ENCODE measurements at places on chromosomes 7 and 10.
A peak's percentile ranks its signal among the peaks of the same experiment; 100 is the strongest.

DNA sequence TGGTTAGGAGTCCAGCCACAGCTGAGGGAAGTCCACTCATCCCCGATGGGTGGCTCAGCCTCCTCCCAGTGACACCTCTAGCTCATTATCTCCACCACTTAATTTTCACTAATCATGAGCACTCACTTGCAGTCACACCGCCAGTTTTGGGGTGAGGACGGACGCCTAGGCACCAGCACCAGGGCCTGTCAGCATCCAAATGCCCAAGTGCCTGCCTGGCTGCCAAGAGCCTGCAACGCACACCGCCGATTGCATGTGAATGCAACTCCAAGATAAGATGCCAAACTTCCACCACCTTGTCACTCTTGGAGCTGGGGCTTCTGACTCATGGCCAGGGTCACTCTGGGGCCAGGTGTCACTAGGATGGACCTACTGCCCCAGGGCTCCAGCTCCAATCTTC is 24.4 kb upstream of the SMARCD3 start:
- DNase-seq: no peak

GRCh38 chr10:24779737-24780136 is 56.0 kb upstream of the ARHGAP21 start:
- no peak for DNase-seq

DNA sequence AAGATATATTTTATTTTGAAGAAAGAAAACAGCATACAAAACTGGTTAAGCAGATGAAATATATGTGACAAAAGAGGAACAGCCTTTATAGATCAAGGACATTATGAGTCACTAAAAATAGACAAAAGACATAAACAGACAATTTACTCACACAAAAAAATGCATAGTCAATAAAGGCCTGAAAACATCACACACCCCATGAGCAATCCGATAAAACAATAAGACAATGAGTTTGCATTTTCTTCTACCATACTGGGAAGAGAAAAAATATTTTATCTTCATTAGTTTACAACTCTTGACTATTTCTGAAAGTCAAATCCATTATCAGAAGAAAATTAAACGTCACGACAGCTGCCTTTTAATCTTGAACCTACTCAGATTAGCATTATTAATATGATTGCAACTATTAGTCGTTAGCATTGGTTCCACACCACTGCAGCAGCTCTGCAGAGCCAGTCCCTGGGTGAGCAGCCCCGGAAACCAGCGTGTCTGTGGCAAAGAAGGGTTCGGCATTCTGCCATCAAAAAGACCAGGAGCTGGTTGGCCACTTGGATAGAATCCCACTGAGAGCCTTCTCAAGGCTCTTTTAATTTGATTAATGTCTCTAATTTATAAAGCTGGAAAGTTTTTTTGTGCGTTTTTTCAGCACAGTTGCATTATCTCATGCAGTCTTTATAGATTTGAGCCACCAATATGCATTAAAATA is 305.4 kb upstream of the SHH start:
- no peak for DNase-seq

DNA sequence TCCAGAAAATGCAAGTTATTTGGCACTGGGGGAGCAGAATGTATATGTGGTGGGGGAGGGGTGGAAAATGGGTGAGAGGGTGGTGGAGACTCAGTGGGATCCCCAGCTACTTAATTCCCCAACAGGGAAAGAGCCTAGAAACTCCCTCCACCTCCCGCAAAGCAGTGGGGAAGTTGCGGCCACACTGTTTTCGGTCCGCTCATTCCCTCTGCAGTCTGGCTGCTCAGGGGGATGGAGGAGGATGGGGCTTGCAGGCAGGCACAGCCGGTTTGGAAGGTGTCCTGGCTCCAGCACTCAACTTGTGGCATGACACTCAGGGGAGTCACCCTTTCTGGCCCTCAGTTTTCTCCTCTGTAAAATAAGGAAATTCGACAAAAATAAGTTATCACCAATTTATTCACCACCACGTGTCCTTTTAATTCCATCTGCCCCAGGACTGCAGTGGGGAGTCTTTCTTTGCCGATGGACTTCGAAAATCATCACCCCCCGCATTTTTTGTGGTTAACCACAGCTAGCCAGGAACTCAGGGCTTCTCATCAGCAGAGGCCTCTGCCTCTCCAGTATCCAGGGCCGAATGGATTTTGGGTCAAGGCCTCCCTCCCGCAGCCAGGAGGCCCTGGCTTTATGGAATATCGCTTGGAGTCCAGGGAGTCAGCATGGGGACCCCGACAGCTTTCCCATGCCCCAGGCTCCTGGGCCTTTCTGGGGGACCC is 1.6 kb upstream of the HTRA1 start:
- no peak for DNase-seq

- no peak for DNase-seq
Observed at GRCh38 chr7:158362001-158362400, 225.6 kb downstream of the PTPRN2 start.

DNA sequence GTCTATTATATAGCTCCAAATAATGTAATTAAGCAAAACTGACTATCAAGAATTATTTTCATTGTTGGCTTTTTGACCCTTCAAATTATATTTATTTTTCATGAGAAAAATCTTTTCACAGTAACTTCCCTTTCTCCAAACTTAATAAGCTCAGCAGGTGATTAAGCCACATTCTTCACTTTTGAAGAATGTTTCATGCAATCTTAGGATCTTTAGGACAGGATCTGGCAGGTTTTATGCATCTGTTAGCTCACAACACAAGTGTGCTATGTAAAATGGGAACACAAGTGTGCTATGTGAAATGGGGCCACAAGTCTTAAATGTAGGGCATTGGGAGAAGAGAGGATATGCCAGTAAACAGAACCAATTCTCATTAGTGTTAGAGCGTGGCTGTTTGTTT is 26.3 kb downstream of the BCAP29 start:
- DNase-seq: no peak

- DNase-seq: no peak
Observed at GRCh38 chr7:5519515-5519928, 95.9 kb upstream of the TNRC18 start.

GRCh38 chr10:123136806-123137642 is 1.3 kb downstream of the HMX3 start:
- no peak for DNase-seq

DNA sequence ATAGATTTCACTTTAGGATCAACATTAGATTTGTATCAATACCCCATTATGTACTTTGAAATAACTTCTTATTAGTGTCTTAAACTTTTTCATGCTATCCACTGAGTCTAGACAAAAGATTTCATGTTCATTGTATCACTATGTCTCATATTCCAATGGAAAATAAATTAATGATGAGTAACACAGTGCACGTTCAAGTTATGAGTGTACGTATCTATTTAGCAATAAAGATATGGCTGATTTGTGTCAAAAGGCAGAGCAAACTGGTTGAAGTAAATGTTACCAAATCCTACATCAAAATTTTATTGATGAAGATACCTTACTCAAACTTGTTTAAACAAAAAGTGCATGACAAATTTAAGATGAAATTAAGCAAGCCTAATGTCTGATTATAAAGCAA is 102.4 kb downstream of the SEMA3E start:
- DNase-seq: no peak

GRCh38 chr7:137669706-137670105 is 177.1 kb downstream of the DGKI start:
- no peak for DNase-seq

DNA sequence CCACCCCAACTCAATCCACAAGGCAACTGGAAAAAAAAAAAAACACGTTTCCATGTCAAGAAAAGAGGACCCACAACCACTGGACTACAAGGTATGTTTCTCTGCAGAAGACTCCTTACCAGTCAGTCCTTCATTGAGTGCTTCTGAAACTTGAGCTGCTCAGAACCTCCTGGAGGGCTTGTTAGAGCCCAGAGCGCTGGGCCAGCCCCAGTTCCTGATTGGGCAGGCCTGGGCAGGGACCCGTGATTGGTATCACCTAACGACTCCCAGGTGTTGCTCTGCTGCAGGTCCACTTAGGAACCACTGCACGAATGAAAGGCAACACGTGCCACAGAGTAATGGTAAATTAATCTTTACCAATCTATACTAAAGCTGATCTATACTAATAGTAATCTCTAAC is 473 bp upstream of the CCDC201 start:
- DNase-seq: no peak

GRCh38 chr7:157710396-157710795 is 373.6 kb downstream of the DNAJB6 start:
- DNase-seq: no peak

- DNase-seq: no peak
Observed at GRCh38 chr10:24944512-24945255, 7.7 kb downstream of the PRTFDC1 start.

DNA sequence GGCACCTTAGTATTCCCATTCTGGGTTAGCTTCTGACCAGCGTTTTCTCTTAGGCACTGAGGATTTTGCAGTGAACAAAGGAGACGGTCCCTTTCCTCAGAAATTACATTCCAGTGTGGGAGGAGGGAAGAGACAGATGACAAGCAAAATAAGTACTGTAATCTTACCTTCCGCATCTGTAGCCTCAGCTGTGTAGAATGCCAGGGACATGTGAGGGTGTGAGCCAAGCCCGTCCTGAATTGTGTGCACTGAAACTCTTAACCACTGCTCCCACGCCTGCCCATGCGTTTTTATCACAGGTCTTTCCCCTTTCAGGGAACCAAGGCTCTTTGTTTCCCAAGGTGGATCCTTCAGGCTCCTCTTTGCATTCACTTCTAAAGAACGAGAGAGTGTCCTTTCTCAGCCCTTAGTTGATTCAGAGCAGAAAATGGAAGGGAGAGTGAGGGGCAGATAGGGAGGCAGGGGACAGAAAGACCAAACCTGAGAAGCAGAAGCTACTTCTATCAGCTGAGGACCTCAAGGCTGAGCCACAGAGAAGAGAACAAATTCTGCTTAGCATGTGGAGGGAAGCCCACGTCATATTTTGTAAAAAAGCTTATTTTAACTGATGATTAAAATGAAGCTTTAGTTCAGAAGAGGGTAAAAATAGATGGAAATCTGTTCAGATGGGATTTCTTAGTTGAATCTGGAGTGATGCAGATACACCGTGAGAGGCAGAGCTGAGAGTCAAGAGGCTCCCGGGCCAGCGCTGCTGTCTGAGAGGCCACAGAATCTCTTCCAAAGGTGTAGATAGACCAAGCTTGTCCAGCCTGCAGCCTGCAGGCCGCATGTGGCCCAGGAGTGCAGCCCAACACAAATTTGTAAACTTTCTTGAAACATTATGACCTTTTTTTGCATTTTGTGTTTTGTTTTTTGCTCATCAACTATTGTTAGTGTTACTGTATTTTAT is 122.5 kb downstream of the CCNY start:
- no peak for DNase-seq

DNA sequence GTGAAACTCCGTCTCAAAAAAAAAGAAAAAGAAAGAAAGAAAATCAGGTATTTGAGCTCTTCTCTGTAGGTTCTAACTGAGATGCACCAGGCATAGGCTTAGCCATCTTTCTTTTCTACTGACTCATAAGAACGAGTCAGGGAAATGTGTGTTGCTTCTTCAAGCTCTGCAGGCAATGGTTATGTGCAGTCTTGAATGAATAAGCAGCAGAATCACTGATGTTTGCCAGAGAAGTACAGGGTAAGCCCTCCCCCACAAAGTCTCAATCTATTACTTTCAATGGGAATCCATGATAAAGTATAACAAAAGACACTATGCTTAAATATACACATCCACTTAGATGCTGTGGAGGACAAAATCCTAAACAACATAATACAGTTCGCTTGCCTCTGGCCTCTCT is 239.2 kb downstream of the PARD3 start:
- no peak for DNase-seq

DNA sequence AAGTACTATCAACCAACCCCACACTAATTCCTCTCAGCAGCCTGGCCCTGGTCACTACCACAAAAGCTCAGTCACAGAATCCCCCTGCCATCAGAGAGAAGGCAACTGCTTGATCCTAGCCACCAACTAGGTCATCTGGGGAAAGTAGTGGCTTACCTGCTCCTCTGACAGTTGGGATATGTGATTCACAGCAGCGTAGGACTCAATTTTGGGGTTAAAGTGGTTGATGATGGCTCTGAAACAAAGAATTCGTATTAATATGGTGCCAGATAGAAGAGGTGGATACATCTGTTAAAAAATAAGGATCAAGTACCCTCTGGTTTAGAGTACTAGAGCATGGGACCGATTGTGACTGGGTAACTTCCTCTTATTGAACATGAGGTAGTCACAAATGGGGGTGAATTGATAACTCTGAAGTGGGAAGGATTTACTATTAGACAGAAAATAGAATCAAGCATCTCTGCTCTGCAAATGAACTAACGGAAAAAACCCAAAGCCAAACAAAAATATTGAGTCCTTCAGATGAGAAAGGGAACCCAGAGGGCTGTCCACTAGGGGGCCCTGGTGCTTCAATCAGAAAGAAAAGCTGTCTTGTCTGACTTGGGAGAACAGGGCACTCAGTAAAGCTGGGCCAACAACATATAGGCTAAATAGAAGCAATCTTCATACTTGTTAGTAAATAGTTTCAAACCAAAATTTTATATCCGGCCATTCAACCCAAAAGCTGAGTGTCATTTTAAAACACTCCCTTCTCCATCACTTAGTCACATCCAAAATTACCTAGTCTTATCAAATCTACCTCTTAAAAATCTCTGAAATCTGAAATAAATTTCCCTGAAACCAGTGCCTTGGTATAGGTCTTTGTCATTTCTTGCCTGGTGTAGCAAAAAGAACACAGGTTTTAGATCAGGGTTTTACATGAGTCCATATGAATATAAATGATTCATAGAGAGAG is 45.9 kb upstream of the KCNIP2 start:
- peak; percentile 16 for DNase-seq

DNA sequence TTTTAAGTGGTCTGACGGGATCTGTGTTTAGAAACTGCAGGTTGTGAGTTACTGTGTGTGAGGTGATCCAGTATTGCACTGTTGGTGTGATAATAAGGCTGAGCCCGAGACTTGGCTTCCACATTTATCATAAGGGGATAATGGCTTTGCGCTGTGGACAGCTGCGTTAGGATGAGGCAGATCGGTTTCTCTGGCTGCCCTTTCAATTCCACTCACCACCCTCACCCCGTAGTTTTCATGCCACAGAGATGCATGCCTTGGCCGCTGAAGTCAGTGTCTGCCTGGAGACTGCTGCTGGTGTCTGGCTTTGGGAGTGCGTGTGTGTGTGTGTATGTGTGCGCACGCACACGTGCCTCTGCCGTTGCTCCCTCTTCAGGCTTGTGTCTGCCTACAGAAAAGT is 273.0 kb downstream of the CCDC3 start:
- no peak for DNase-seq

GRCh38 chr7:4602905-4603842 is 78.9 kb upstream of the FOXK1 start:
- no peak for DNase-seq

- DNase-seq: no peak
Observed at GRCh38 chr10:17479015-17479615, 24.7 kb upstream of the ST8SIA6 start.

- DNase-seq: no peak
Observed at GRCh38 chr10:77111611-77112550, 525.7 kb downstream of the KCNMA1 start.

- no peak for DNase-seq
Observed at GRCh38 chr10:59079386-59080226, 96.8 kb upstream of the PHYHIPL start.

DNA sequence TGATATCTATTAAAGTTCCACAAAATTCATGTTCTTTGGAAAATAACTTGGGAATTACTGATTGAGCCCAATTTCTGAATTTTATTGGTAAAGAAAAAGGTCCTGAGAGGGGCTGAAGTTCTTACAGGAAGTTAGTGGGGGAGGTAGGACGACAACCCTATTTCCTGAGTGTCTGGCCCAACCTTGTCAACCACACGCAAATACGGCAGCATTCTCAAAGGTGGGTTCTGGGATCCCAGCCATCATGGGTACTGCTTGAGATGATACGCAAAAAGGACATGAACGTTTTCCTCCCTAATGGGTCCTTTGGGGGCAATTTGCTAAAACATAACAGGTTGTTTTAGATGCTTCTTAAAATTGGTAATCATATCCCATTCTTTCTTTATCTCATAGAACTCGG is 2.7 kb upstream of the PDCD4 start:
- no peak for DNase-seq
